ENCODE measurements at places on chromosomes 6 and 20.

DNA sequence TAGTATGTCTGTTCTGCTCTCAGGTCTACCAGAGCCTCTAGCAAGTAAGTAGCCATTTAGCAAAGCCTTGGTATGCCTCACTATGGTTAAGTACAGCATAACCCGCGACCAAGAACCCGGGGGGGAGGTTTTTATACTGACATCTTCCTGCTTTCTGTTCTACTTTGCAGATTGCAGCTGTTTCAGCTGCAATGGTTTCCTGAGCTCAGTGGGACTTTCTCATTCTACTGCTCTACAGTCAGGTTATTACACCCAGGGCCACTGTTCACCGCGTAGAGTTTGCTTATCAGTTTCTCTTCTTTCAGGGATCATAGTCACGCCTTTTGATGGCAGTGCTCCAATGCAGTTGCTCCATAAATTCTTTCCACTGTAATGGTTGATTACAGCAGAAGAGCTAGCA, 631.3 kb downstream of the TFAP2A start:
- no peak for DNase-seq

DNA sequence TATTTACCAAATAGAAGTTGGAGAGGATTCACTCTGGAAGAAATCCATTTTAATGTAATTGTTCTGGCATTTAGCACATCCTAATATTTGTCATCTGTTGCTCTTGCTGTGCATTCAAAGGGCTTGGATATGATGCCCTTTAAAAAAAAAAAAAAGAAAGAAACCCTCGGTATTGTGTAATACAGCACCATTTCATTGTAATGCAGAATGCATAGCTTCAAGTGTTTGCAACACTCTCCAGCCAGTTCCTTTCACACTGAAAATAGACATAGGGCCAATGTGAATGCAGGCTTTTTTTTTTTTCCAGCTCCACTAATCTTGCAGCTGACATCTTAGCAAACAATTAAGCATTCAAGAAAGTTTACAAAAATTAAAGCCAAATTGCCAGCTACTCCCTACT, 197.4 kb upstream of the POU3F2 start:
- no peak for DNase-seq

DNA sequence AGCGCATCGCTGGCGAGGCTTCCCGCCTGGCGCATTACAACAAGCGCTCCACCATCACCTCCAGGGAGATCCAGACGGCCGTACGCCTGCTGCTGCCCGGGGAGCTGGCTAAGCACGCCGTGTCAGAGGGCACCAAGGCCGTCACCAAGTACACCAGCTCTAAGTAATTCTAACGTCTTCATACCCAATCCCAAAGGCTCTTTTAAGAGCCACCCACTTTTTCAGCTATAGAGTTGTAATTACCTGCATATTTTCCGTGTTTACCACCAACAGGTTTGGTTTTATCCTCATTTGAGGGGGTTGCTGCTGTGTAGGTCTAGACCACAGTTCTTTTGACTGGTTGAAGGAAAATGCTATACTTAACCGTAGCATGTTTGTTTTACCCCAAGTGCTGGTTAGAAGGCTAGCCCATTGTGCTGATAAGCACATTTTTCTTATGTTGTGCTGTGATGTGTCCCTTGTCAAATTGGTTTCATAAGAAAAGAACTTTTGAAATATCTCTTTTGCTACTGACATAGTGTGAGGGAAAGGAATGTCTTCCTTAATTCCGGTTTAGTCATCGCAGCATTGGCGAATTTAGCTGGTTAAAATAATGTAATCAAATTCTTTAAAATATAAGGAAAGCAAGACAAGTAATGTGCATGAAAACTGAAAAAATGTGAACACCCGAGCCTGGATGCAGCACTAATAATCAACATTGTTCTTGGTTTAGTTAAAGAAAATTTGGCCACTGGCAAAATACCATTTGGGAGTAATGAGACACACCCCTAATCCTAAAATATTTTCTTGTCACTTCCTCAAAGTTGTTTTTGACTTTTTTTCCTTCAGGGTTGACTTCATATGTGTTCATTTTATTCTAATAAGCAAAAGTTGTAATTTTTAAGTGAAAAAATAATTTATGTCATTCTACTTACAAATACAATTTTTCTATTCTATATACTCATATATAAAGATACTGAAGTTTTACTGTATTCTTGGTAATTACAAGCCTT, 112.8 kb downstream of the HFE start:
- no peak for DNase-seq

GRCh38 chr6:150272264-150272975, 96.4 kb upstream of the IYD start:
- DNase-seq = no peak

- DNase-seq = no peak
Observed at GRCh38 chr6:154127657-154128056, 88.6 kb downstream of the OPRM1 start.

- DNase-seq = no peak
Observed at GRCh38 chr20:1423625-1424106, 30.8 kb upstream of the FKBP1A start.
